Gastroesophageal sphincter (tissue), 4 donors: ENCODE measurements at places on chromosomes 11 and 22.

DNA sequence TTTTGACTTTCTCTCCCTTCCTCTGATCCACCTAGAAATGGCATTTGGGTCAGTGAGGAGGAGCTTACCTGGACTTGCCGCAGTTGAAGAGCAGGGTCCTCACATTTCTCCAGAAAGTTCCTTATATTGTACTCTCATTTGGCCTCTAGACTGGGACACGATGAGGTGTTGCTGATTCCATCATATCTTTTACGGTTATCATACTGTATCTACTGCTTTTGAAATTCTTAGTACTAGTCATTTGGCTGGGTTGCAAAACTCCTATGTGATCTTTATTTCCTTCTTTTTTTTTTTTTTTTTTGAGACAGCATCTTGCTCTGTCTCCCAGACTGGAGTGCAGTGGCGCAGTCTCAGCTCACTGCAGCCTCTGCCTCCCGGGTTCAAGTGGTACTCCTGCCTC is 58.7 kb upstream of the FAM181B start:
- ATAC-seq, result no peak

DNA sequence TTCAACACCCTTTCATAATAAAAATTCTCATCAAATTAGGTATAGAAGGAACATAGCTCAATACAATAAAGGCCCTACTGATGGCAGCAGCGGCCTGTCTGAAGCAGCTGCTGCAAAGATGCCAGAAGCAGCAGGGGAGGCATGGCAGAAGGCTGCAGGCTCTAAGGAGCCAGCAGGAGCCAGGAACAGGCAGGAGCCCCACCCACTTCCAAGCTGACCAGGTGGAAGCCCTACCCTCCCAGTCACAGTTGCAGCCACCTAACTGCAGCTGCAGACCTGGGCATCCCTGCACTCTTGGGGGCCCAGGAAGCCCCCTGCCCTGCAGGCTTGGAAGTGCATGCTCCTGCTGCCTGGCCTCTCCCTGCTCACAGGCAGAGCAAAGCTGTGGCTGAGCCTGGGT is 18.2 kb upstream of the OR6A2 start:
- ATAC-seq, result no peak

GRCh38 chr11:72817966-72818365 is 3.8 kb downstream of the ATG16L2 start:
- ATAC-seq, result no peak

DNA sequence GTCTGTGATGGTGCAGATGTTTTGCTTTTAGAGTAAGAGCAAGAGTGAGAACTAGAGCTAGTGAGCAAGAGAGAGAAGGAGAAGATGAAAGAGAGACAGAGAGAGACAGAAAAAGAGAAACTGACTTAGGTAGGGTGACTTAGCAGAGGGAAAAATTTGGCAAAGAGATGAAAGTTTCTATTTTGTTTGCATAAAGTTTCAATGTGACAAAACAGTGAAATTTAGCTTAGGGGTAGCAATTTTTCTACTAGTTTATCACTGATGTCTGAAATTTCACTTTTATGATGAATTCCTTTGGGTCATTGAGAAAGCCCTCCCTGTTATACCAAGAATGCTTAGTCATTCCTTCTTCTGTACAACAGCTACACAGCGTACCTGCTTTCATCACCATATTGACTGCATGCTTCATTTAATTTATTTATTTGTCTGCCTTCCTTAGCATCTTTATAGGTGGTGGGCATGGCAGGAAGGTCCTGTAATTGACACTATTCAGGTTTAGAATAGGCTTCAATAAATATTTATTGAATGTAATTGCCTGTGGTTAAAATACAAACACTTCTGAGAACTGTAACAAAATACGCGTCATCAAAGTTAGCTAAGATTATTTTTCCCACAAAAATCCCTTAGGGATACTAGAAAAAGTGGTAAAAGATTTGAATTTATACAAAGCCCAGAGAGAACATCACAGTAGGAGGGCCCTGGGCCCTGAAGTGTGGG is 19.9 kb upstream of the CTSC start:
- no peak for ATAC-seq

DNA sequence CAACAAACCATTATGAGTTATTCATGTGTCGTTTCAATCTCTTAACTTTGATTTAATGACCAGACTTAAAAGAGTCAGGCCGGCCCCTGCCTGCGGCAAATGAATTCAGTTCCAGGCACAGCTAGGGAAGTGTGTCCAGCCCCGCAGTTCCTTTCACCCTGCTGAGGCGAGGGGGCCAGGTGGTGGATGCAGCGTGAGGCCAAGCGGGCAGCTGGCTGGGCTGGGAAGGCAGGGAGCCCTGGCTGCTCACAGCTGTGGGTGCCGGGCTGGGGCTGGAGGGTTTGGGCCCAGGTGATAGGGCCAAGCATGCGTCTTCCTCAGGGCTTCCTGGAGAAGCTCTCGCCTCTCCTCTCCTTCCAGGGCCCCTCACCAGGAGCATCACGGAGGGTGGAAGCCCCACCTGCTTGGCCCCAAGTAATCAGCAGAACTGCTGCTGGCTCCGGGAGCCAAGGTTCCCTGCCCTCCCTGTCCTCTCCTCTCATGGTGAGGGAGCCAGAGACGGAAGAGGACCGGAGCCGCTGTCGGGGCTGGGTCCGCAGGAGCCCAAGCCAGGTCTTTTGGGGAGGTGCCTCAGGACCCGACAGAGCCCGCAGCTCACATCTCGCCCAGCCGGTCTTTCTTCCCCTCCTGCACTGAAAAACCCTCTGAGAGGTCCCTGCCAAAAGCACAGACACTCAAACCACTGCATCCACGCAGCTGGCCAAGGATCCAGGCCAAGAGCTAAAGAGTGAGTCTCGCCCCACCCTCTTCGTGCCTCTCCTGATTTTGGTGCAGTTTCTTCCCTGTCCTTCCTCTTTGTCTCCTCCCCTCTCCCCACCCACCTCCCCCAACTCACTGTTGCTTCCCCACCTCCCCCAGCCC is 97.0 kb downstream of the ST3GAL4 start:
- no peak for ATAC-seq

DNA sequence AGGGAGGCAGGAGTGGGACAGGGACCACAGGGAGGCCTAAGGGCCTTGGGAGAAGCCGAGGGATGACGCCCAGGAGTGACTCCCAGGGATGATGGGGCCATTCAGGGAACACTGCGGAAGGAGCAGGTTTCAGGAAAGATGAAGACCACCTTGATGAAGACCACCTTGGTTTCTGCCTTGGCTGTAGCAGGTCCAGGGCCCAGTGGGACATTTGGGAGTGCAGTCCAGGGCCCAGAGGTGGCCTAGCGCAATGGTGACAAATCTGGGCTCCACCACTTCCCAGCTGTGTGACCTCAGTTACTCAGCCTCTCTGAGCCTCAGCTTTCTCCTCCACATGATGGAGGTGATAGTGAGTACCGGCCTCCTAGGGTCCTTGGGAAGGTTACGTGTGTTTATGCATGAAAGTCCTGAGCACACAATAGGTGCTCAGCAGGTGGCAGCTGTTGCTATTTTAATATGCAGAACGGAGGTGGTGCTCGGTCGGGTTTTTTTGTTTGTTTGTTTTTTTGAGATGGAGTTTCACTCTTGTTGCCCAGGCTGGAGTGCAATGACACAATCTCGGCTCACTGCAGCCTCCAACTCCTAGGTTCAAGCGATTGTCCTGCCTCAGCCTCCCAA is 770 bp downstream of the TSGA10IP start:
- no peak for ATAC-seq
